ENCODE measurements at places on chromosomes 16 and 17.

DNA sequence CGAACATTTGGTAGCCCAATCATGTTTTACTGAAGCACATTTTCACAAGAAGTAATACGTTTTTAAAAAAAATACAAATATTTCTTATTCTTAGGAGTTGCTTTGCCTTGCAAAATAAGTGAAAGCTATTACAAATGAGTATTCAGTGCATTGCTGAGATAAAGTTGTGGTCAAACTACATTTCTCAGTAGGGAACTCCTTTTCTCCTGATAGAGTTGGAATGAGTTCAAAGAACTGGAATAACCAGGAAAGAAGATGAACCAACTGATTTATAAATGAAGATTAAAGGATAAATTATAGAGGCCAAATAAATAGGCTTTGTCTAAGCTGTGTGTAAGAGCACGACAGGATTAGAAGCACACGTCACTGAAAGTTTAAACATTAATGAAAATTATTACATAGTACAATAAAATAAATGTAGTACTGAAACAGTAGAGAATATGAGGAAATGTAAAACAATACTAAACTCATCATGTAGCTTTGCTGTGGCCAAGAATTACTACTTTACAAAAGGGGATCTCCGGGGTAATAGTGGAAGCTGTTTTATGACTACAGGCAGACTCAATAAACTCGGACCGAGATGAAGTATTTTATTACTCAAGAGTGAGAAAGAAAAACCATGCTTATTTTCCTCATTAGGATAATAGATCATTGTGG is 73.6 kb downstream of the KCNJ2 start:
- DNase-seq: no peak

DNA sequence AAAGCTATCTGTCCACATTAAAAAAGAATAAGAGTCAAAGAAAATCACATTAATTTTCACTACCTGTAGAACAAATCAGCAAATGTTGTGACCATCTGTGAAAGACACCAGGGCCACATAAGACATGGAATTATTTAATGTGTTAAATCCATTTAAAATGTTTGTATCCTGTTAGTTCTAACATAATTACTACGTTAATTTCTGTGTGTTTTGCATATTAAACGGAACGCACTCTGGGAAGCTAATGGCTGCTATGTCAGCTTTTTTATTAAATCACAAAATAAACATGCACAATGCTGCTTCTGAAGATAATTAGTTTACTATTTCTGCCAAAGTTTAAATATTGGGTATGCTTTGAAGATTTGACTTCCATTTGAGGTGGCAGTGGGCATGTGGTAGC is 1061.2 kb downstream of the CDH11 start:
- DNase-seq: no peak

DNA sequence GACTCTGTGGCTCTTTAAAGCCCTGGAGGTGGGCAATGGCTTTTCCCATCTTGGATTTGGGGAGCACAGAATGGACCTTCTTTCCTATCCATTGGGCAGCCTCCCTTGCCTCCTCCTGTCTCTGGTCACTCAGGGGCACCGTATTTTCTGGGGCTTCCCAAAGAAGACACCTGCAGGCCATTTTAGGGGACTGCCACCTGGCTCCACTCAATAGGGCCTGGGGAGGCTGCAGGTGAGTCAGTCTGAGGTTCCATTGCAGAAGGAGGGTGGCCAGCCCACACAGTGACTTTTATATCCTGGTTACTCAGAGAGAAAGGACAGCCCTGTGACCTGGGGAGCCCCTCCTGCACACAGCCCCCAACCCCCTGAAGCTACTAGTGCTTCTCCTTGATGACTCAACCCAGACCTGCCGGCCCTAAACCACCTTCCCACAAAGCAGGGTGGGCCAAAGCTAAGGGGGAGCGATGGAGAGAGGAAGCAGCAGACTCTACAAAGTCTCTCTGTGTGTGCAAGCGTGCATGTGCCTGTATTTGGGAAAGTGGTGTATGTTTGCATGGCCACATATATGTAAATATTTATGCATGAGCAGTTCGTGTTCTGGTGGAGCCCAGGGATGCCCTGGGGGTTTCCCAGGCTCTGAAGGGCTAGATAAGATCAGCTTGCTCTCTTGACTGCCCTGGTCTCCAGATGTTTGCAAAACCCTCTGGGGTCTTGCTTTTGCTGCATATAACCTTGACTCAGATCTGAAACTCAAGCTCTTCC is 5.0 kb downstream of the CX3CL1 start:
- DNase-seq: no peak

DNA sequence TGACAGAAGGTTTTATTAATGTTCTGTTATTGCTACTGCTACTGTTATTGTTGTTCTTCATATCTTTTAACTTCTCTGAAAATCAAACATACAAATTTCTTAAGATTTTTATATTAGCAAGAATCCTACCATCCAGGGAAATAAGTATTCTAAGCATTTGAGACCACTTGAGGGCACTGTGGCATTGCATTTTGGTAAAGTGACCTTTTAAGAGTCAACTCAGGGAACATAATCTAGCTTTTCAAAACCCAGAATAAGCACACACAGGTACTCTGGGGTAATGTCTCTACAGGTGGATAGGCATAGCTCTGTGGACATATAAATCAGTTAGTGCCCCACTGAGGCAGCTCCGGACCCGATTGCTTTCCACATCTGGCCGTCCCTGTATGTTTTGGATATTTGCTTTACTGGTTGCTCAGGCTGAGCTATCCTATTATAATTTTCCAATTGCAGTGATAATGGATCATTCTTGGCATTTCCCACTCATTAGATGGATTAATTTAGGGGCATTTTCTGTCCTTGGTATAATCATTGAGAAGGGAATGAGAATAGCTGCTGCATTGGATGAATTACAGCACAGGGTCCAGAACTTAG is 1425.1 kb upstream of the CDH8 start:
- no peak for DNase-seq

DNA sequence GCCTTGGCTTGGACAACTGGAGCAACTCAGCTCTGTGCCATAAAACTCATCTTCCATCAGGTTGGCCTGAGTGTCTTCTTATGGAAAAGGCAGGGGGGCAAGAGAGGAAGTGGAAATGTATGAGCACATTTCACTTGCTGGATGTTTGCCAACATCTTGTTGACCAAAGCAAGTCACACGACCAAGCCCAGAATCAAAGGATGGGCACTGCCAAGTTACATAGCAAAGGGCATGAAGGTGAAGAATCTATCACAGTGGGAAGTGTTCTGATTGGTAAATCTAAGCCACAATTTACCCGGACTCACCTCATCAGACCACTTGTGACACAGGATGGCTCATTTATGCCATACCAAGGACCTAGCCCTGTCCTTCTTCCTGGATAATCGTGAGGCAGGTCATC is 310.5 kb upstream of the IRX5 start:
- DNase-seq: no peak

- no peak for DNase-seq
These were observed 6.0 kb downstream of the SDR42E1 start for GRCh38 chr16:82005027-82005830.

GRCh38 chr16:14232106-14232864 is 161.2 kb downstream of the MRTFB start:
- no peak for DNase-seq

DNA sequence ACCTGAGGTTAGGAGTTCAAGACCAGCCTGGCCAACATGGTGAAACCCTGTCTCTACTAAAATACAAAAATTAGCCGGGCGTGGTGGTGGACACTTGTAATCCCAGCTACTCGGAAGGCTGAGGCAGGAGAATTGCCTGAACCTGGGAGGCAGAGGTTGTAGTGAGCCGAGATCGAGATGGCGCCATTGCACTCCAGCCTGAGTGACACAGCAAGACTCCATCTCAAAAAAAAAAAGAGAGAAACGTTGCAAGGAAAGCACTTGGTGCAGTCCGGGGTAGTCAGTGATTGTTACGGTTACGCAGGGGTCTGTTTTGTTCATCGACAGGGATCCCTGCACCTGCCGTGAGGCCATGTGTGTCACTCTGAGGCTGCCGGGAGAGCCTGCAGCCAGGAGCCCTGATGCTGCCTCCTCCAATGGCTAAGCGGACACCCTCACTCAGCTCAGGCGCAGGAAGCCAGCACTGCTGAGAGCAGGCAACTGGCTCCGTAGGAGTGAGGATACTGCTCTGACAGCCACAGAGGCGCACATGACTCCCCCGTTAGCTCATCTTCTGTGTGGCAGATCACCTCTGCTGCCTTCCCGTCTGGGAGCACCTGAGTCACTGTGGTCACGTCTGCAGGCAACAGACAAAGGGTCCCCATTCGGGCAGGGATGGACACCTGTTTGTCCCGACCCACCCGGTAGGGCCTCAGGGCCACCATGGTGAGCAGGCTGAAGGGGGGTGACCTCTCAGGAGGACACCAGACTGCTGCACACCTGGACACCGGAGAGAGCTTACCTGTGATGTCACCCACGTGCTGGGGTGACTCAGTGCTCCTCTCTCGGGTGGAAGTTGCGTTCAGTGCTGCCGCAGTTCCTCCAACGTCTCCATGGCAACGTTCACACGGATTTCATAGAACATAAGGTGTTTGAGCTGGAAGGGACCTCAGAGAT is 5.2 kb upstream of the RAB26 start:
- no peak for DNase-seq

GRCh38 chr16:27243725-27244362 is 24.7 kb downstream of the NSMCE1 start:
- DNase-seq: no peak

DNA sequence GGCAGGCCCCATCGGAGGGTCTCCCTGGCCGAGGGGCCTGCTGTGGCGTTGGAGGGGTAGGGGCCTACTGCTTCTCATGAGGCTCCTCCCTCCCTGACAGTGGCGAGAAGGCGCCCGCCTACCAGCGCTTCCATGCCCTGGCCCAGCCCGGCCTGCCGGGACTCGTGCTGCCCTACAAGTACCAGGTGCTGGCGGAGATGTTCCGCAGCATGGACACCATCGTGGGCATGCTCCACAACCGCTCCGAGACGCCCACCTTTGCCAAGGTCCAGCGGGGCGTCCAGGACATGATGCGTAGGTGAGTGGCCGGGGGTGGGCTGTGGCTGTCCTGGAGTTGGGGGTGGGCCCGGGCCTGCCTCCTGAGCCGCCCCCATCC is 1.7 kb downstream of the CDT1 start:
- DNase-seq: no peak

DNA sequence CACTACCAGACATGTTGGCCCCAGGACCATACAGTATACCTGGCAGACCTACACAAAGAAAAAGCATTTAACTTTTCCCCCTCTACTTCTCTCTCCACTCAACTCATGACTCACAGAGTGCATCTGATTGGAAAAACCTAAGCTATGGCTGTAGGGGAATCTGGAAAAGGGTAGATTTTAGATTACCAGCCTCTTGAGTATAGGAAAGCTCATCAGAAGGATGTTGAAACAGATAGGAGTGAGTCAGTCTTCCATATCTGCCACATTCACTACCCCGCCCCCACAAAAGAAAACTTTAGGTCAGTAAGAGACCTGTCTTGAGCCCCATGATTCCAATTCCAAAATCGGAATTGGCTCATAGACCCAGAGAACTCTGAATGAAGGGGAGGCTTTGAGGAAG is 12.3 kb downstream of the KRT9 start:
- no peak for DNase-seq

DNA sequence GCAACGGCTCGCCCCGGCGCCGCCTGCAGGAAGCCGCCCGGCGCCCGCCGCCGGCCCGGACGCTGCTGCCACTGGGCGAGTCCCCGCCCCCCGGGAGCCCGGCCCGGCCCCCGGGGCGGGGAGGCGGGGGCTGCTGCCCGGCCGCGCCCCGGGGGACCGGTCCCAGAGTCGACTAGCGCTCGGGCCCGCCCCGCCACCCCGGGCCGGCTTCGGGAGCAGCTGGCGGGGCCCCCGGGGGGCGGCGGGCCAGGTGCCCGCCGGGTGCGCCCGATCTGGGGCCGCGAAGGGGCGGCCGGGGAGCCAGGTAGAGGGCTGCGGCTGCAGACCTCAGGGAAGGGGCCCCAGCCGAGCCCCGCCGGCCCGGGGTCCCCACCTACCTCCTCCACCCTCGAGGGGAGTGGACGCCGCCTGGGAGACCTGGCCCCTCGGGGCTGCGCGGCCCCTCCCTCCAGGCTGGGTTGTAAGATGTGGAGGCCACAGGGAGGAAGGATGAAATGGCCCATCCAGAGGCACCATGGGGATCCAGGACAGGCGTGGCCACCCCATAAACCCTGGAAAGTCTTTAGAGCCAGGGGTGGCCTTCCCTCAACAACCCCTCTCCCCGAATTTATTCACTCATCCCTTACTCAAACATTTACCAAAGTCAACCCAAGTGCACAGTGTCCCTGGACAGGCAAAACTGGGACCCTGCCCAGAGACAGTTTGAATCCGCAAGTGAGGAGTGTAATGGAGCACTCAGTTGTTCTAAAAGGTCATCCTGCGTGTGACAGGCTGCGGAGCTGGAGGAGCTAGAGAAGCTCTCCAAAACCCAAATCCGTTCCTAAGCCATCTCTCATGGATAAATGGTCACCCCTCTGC is at the start of gene CDYL2:
TSS of gene CDYL2 (minus strand) at position 73 of the 858 bp plus-strand sequence. CDS start 425 bp downstream, outside the sequence.
- peak; percentile 73 for DNase-seq

- DNase-seq: no peak
These were observed 15.0 kb upstream of the PEMT start for GRCh38 chr17:17606416-17607000.

- no peak for DNase-seq
These were observed 71.3 kb downstream of the TMC6 start for GRCh38 chr17:78057113-78057740.

GRCh38 chr17:53629188-53629587 is 193.5 kb upstream of the KIF2B start:
- DNase-seq: no peak

DNA sequence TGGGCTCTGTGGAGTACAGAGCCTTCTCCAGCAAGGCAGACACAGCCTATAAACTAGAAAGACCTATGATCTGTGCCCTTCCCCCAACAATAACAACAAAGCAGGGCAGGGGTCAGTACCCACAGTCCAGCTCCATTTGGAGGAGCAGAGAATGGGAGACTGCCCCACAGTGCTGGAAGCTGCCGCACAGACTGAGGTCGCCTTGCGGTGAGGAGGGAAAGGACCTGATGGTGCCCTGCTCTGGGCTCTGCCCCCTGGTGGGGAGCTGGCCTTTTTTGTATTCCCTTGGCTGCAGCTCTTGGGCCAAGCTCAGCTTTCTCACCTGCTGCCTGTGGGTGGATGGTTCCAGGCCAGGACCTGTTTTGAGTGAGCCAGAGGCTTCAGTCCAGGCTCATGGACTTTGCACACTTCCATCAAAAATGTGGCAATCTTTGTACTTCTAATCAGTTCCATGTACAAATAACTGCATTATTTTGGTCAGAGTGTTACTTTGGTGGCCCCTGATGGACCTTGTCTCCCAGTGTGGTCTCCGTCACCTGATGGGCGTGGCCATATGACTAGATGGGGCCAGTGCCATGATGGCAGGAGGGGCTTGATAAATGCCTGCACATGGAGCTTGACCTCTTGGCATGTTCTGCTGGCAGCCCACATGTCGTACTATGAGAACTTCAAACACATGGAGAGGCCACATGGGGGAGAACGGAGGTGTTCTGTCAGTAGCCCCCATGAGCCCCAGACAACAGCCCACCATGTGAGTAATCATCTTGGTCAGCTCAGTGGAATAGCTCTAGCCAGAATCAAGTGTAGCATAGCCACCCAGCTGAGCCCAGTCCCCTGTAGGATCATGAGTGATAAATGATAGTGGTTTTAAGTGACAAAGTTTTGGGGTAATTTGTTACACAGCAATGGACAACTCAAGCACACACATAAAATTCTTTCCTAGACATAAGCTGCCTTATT is 24.2 kb downstream of the B9D1 start:
- peak; percentile 97 for DNase-seq

- DNase-seq: no peak
These were observed 173.5 kb downstream of the AIPL1 start for GRCh38 chr17:6261466-6261865.

- DNase-seq: no peak
These were observed 57.3 kb downstream of the TMEM186 start for GRCh38 chr16:8739989-8740704.
